B cell (primary cell): ENCODE measurements at places on chromosomes 4 and X. TPM values are rescaled to one million over a fixed set of nuclear protein-coding genes. Genes with fewer than 3 reads are reported as not detected.
A peak's percentile ranks its signal among the peaks of the same experiment; 100 is the strongest.

DNA sequence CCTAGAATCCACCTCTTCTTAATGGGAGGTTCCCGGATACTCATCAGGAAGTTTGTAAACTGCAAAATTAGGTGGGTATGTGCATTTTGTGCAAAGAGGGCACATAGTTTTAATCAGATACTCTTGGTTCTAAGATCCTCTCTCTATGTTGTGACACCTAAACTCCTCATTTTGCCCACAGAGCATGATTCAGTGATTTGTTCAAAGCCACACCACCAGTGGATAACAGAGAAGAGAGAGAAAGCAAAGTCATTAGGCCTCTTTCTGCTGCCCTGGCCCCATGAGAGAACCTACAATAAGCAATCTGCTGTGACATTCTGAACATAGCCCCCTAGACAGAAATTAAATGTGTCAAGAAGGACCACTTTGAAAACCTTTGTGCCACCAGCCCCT is 72.3 kb upstream of the STIM2 start:
- H3K27ac ChIP-seq, result no peak overlapping the region
- peaks cover 31% of the 10 kb centered on the region for H3K4me1 ChIP-seq
- H3K27me3 ChIP-seq, result peaks cover 2% of the 10 kb centered on the region
- H3K4me3 ChIP-seq, result no peak overlapping the region
- H3K36me3 ChIP-seq, result no peaks in the 10 kb centered on the region

The C4orf51 gene
- not detected in 2 replicates for total RNA-seq

GRCh38 chrX:30592831-30593230 is 15.3 kb upstream of the TASL start:
- DNase-seq, result peak; percentile 39
- H3K36me3 ChIP-seq, result no peaks in the 10 kb centered on the region
- H3K4me3 ChIP-seq, result peak overlapping the region; percentile 6
- H3K4me1 ChIP-seq, result peaks cover 53% of the 10 kb centered on the region
- peak overlapping the region; percentile 65 for H3K27ac ChIP-seq
- no peaks in the 10 kb centered on the region for H3K27me3 ChIP-seq

GRCh38 chr4:72110886-72111285 is 79.1 kb downstream of the NPFFR2 start:
- no peaks in the 10 kb centered on the region for H3K4me1 ChIP-seq
- no peak overlapping the region for H3K4me3 ChIP-seq
- H3K27me3 ChIP-seq, result no peaks in the 10 kb centered on the region
- H3K36me3 ChIP-seq, result no peaks in the 10 kb centered on the region

DNA sequence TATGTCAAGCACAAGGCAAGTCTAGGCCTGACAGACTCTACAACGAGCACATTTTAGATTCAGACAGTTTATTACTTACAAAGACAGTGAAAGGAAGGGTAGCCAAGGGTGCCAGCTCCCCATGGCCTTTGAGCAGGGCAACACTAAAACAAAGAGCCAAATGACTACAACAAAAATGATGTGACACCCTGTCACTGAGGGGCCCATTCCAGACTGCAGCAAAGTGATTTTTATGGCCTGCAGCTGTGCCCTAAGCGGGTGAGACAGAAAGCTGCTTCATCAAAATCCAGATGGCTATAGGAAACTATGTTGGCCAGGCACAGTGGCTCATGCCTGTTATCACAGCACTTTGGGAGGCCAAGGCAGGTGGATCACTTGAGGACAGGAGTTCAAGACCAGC is 13.4 kb upstream of the RP2 start:
- no peaks in the 10 kb centered on the region for H3K27me3 ChIP-seq
- no peaks in the 10 kb centered on the region for H3K36me3 ChIP-seq
- no peaks in the 10 kb centered on the region for H3K4me1 ChIP-seq
- DNase-seq, result no peak
- H3K27ac ChIP-seq, result no peak overlapping the region

DNA sequence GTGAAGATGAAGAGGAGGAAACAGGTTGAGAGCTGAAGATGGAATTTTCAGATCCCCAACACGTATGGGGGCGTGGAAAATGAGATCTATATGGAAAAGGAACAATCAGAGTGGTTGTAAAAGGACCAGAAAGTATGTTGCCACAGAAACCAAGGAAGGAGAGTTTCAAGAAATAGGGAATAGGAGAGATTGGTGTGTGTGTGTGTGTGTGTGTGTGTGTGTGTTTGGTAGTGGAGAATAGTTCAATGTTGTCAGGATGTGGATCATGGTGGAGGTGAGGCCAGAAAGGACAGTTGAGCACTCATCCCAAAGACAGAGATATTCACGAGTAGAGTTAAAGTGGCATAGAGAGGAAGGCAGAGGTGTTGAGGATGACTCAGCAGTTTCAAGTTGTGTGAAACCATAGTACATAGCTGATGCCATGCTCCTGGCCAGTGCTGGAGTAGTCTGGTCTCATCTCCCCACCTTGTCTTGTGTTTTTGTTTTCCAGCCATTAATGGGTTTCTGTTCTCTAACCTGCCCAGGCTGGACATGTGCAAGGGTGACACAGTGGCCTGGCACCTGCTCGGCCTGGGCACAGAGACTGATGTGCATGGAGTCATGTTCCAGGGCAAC is 36.1 kb downstream of the HEPH start:
- H3K27ac ChIP-seq, result no peak overlapping the region
- no peaks in the 10 kb centered on the region for H3K4me1 ChIP-seq
- no peaks in the 10 kb centered on the region for H3K27me3 ChIP-seq
- H3K36me3 ChIP-seq, result no peaks in the 10 kb centered on the region
- DNase-seq, result no peak
- no peak overlapping the region for H3K4me3 ChIP-seq
